Osteoblast (primary cell): ENCODE measurements at places on chromosomes 7 and 10. TPM values are rescaled to one million over a fixed set of nuclear protein-coding genes. Genes with fewer than 3 reads are reported as not detected.

GRCh38 chr7:84100866-84101265, 93.7 kb downstream of the SEMA3A start:
- peak; percentile 49 for DNase-seq

GRCh38 chr10:26647602-26648244, 49.8 kb upstream of the PDSS1 start:
- DNase-seq: no peak

ANXA8L1 gene
- 0.29 and 0.36 TPM in 2 replicates for total RNA-seq

- no peak for DNase-seq
These were observed 22.7 kb upstream of the IKZF1 start for GRCh38 chr7:50281680-50282445.

MGAM2 gene
- total RNA-seq: not detected in 2 replicates

- no peak for DNase-seq
These were observed 136.6 kb upstream of the CCDC6 start for GRCh38 chr10:60042914-60043313.

GRCh38 chr10:308101-308500, 172.8 kb downstream of the ZMYND11 start:
- no peak for DNase-seq

- DNase-seq: no peak
These were observed 2.6 kb upstream of the KAT6B start for GRCh38 chr10:74823791-74824183.

STRIP2 gene
- total RNA-seq: 8.3 and 19.7 TPM in 2 replicates

GPR85 gene
- total RNA-seq: 7.2 and 10.3 TPM in 2 replicates

- DNase-seq: no peak
These were observed 265.1 kb downstream of the LRMDA start for GRCh38 chr10:75696536-75696935.

SYT15 gene
- total RNA-seq: under 0.01 TPM in 2 replicates
